ENCODE measurements at places on chromosomes 5 and 9.

- peak; percentile 93 for DNase-seq
Observed at GRCh38 chr9:36765468-36766341, 193.0 kb downstream of the MELK start.

GRCh38 chr5:17061973-17062470, 125.9 kb upstream of the MYO10 start:
- no peak for DNase-seq

DNA sequence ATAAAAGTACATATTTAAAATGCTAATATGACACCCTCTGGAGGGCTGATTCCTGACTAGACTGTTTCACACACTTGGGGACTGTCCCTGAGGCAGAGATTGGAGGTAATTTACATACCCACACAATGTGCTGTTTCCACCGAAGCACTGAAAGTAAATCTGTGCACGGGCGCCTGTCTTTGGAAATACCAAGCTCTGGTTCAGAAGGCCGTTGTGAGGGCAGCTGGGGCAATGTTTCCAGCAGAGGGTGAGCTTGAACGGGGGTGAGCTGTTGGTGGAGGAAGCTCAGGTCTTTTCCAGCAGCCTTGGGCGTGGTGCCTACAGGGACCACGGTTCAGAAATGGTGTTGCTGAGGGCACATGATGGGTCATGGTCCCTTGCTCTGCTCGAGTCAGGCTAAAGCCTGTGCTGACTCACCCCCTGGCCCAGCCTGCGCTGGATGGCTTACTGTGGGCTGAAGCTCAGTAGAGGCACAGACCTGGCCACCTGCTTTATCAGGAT, 25.8 kb upstream of the HMCN2 start:
- no peak for DNase-seq

DNA sequence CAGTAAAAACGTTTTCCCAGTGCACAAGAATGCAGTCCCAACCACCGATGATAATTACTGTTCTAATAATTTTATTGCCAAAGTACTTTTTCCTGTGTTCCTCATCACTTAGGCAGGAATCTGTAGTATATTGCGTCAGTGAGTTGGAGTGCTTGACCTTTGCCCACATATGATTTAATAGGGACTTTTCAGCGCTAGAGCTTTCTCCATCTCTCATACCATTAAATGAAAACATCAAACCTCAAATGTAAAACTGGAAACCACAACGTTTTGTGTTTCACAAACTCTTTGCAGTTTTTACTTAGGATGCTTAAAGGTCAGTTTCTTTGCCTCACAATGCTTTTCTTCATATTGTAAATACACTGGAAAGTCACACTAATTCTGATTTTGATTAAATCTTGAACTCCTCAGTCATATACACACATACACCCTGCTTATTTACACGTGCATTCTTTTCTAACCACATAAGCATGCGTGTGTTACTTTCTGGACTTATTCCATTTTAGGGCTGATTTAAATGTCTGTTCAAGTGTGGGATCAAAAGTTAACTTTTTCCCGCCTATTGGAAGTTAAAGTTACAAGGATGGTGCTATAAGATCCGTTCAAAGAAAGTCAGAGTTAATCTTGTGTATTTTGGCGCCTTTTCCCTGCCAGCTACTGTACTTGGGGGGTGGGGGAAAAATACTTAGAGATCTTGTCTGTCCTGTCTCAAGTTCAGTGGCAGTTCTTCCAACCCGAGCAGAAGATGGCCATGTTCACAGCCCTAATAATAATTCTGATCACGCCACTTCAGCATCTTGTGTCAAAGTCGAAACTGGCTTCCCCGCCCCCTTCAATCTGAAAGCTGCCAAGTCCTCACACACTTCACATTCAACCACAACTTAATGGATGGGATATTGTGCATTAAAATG, 6.6 kb upstream of the NFIB start:
- no peak for DNase-seq

DNA sequence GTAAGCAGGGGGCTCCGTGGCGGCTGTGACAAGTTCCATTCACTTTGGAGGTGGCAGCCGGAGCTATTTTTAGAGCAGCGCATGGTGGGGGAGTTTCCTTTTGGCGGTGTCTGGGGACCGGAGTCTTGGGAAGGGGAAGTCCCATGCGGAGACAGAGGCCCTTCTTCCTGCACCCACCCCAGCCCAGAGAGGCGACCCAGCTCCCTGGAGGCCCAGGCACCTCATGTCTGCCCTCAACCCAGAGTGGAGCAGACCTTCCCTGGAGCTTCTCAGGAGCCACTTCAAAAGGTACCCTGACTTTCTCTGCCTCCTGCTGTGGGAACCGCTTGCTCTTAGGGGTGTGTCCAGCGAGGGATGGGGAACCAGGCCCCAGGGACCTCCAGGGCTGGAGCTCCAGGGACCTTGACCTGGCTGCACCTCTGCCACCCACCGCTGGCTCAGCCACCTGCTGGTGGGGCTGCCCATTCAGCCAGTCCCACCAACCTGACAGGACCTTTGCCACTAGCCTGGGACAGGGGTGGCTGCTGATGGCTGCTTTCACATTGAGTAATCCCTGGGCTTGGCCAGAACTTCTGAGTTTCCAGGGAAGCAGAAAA, 34.1 kb downstream of the NEK6 start:
- DNase-seq: no peak

- no peak for DNase-seq
Observed at GRCh38 chr5:175163586-175164275, 280.3 kb downstream of the DRD1 start.

DNA sequence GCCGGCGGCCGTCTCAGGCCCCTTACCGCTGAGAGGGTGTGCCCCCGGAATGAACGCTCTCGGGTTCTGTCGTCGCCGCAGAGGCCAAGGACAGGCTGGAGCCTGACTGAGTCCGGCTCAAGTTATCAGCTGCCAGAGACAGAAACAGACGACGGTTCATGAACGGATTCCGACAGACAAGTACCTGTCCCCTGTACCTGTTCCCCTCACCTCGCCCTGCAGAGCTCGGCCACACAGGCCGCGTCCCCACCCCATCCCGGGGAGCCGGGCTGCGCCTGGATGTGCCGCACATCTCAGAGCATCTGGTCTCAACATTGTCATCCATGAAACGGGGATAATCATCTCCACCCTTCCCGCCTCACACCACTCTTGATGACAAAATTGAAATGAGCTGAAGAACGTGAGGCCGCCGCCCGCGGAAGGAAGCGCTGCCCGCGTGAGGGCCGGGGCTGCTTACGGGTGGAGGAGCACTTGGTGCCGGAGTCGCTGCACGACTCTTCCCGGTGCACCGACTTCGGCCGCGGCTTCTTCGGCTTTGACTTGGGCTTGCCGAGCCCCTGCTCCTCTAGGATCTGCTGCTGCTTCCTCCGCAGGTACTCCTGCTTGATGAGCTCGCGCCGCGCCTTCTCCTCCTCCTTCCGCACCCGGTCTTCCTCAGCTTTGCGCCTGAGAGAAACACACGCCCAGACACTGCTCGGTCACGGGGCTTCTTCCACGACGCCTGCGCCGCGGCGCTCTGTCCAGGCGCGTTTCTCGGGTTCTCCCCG, 89.2 kb downstream of the CAMSAP1 start:
- no peak for DNase-seq

DNA sequence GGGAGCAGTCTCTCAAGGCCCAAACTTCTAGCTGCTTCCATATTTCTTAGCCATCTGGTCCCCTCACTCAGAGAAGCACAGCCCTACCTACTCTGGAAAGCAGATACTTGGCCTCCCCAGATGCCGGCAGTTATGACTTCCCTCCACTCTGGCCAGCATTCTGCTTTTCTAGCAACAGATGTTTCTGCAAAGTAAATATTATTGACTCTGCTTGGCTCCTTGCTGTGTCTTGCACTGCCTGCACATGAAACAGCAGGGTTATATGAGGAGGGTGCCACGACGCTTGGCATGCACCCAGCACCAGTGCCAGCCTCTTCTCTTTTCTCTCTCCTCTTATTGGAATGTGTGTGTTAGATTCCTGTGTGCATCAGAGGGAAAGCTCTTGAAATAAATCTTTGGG, 99.7 kb downstream of the ARHGAP26 start:
- DNase-seq: no peak

DNA sequence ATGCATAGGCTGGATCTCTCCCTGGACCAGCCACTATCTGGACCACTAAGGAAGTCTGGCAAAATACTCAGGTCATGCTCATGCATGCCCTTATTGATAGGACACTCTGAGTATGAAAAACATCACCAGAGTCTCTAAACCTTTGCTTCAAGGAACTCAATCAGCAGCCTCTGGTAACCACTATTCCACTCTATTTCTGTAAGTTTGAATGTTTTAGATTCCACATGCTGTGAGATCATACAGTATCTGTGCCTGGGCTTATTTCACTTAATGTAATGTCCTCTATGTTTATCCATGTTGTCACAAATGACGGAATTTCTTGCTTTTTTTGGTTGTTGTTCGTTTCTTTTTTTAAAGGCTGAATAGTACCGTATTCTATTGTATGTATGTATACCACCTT, 68.3 kb downstream of the TARS1 start:
- DNase-seq: no peak

DNA sequence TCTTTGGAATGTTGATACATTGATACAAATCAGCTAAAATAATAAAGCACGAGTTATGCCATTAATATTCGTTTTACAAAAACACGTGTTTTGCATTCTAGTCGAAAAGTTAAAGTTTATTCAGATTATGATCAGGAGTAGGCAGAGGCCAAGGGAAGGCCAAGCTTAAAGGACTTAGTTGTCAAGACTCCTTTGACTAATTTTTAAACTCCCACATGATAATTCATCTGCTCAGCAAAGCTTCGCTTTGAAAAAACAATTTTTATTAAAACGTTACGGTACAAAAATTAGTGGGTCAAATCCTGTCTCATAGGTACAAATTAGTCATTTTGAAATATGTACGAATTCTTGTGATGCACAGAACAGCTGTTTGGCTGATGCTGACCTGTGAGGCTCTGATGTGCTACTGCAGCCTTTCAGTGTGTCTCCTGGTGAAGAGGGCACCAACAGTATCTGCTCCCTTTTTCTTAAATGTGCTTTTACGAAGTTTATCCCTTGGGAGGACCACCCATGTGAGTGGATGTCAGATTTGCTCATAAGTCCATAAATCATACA, 23.0 kb upstream of the NR3C1 start:
- no peak for DNase-seq

DNA sequence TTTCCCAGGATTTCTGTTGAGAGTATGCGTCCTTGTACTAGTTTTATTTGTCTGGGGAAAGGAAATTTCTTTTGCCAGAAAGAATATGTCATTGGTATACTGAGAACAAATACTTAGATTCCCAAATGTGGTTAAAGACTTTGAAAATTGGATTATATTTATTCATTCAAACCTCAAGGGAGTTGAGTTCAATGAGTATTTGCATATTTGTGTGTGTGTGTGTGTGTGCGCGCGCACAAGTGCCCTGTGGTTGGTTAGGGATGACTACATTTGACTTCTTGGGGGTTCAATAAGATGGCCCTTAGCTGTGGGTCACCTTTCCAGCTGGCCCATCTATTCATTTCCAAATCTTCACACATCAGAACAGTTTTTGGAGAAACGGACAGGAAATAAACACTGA, 4.9 kb downstream of the RXFP3 start:
- peak; percentile 63 for DNase-seq

Data from NCI-H526 treated with DMSO at 0.1 percent for 48 hours (cell line).